ENCODE measurements at places on chromosomes 1 and 21.

GRCh38 chr1:229048896-229049295, 222.0 kb upstream of the RAB4A start:
- DNase-seq = no peak

GRCh38 chr1:223538981-223539380, 126.5 kb downstream of the CAPN8 start:
- no peak for DNase-seq

DNA sequence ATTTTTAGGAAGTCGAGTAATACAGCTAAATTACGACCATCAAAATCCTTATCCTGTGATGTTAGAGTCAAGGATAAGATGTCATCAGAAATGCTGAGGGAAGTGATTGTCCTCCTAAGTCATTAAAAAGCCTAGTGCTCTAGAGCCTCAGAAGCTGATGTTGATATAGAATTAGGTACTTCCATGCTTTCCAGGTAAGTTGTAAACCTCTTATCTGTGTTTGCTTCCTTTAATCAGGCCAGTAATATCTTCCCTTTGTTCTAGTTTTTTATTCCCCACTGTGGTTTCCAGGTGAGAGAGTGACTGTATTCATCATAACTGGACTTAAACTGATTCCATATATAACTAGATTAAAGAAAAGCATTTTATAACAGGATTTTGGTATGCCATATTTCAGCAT, 44.4 kb downstream of the SMG7 start:
- DNase-seq = no peak

DNA sequence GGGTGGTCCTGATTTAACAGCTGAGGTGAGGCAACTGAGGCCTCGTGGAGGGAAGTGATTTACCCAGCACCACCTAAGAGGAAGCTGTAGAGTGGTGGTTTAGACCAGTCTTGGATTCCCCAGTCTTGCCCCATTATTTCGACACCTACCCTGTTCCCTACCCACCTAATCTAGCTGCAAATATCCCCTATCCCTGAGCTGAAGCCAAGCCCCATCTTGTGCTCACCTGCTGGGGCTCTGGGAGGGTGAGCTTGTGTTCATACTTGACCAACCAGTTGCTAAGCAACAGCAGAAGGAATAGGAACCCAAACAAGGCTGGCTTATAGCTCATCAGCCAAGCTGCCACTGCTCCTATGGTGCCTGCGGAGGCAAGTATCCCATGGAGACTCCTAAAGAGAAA, 2.0 kb downstream of the TEX46 start:
- no peak for DNase-seq

DNA sequence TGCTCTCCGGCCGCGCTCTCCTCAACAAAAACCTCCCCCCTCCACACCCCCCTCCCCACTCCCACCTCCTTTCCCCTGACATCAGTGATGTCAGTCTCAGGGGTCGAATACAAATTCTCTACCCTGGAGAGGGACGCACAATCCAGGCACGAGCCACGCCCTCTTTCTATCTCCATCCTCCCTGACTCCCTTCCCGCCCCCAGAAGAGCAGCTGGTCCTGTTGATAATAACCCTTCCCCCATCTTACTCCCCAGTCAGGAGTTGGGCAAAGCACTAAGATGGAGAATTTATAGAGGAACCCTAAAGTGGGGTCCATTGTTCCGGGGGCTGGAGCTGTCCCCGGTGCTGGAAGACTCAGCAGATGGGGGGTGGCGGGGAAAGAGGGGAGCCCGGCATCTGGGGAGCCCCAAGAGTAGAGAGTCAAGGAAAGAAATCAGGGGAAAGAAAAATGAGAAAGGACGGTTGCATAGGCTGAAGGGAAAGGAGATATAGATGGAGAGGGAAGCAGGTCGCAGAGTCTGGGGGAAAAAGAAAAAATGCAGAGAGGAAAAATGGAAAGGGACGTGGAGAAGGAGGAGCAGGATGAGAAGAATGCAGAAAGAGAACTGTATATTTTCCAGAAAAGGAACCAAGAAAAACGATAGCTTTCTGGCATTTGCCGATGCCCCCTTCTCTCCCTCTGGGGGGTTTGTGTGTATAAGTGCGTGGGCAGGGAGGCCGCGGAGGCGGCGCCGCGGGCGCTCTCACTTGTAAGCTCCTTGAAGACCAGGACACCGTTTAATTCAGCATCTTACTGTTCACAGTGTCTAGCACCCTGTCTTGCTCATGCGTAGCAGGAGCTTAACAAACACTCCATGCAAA, at the start of gene CELF3:
Gene CELF3, minus strand, starts transcription at position 33 of the 861 bp plus-strand sequence. CDS start 783 bp downstream, outside the sequence.
- no peak for DNase-seq

DNA sequence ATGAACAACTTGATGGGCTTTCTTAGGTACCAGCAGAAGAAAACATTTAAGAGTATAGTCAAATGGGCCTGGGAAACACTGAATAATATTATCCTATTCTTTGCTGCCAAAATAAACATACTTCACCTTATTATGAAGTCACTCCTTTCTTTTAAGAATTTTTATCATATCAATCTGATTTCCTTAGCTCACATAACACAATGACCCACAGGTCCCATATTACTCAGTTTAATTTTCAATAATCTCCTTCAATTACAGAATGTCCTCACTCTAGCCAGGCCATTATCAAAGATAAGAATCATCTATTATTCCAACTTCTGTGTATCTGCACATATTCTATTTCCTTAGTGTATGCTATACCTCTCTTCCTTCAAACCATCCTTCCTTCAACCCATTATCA, 63.0 kb downstream of the PIGK start:
- no peak for DNase-seq

DNA sequence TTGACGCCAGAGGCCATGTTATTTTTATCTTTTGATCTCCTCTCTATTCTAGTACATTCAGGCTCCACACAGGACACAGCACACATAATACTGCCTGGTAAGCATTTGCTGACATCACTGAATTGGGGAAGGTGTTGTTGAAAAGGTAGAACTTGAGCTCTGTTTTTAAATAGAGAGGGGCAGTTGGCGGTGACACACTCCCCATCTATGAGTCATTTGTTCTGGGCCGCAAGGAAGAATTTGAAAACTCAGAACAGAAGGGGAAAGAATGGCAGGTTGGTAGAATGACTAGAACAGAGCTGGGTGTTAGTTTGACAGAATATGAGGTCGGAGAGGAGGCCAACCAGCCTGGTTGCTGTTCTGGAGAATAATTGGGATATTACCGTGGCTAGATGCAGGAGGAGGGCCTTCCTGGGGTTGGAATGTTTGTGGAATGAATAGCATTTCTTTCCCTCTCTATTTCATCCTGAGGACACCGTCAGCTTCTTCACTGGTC, 52.1 kb upstream of the ERRFI1 start:
- no peak for DNase-seq

DNA sequence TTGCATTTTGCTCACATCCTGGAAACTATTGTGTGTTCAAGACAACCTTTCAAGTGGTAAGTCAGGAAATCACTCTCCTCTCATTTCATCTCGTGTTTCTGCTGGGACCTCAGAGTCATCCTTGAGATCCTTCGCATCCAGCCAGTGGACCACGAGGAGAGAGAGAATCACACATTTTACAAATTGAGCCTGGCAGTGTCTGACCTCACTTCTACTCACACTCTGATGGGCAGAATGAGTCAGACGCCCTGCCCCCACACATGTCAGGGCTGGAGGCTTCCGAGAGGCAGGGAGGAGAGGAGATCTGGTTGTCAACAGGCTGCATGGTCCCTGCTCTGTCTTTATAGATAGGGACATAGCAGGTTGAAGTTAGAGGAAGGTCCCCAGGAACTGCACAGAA, 509.7 kb downstream of the AJAP1 start:
- DNase-seq = no peak

DNA sequence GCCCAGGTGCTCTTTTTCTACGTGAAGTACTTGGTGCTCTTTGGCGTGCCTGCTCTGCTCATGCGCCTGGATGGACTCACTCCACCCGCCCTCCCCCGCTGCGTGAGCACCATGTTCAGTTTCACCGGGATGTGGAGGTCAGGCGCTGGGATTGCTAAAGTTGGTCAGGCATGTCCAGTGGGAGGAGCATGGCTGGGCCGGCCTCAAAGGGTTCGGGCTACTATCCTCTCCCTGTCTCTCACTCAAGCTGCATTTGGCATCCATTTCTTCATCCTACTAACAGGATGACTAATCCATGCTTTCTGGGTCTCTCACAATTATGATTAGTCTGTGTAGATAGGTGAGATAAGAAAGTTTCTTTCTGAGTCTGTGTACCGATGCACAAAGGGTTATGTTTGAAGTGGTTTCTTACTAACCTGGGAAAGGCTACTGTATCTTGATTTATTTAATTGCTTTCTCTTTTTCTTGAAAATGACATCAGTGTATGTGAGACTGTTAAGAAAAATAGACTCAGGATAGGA, 135.9 kb downstream of the HHAT start:
- no peak for DNase-seq

DNA sequence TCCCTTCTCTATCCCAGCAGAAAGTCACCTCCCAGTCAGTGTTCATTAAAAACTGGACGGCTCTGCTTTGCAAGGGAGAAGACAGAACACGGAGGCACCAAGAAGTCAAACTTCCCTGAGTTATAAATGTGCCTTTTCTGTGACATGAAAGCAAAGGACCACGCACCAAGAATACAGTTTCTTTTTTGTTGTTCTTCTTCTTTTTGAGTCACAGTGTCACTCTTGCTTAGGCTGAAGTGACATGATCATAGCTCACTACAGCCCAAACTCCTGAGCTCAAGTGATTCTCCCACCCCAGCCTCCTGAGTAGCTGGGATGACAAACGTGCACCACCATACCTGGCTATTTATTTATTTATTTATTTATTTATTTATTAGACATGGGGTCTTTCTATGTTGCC, 22.7 kb downstream of the GLUL start:
- no peak for DNase-seq
